ENCODE measurements at places on chromosomes 1 and 21.

GRCh38 chr1:34066981-34067603, 97.9 kb downstream of the CSMD2 start:
- no peak for DNase-seq

- no peak for DNase-seq
Measured at GRCh38 chr1:211638689-211639101, 36.7 kb downstream of the NEK2 start.

DNA sequence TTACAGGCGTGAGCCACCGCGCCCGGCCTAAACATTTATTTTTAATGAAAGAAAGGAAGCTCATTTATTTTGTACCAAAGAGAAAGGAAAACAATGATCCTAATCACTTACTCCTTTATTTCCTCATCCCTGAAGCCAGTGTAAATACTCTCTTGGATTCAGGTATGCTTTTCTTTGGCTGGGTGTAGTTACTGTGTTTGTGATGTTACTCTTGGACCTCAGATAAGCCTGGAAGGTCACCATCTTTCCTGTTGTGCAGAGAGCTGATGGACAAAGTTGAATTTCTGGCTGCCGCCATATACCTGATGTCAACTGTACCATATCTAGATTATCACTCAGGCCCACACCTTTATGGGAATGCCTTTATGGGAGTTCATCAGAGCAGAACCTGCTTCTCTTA, 35.4 kb upstream of the FOXE3 start:
- DNase-seq, result no peak

DNA sequence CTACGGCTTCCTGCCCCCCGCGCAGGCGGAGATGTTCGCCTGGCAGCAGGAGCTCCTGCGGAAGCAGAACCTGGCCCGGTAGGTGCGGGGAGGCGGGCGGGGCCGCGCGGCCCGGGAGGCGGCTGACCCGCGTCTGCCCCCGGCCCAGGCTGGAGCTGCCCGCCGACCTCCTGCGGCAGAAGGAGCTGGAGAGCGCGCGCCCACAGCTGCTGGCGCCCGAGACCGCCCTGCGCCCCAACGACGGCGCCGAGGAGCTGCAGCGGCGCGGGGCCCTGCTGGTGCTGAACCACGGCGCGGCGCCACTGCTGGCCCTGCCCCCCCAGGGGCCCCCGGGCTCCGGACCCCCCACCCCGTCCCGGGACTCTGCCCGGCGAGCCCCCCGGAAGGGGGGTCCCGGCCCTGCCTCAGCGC, 16.6 kb downstream of the NOC2L start:
- no peak for DNase-seq

GRCh38 chr1:161185282-161185682, 8.0 kb upstream of the B4GALT3 start:
- DNase-seq, result peak; percentile 96

GRCh38 chr1:221573756-221574155, 168.1 kb downstream of the DUSP10 start:
- DNase-seq, result no peak

DNA sequence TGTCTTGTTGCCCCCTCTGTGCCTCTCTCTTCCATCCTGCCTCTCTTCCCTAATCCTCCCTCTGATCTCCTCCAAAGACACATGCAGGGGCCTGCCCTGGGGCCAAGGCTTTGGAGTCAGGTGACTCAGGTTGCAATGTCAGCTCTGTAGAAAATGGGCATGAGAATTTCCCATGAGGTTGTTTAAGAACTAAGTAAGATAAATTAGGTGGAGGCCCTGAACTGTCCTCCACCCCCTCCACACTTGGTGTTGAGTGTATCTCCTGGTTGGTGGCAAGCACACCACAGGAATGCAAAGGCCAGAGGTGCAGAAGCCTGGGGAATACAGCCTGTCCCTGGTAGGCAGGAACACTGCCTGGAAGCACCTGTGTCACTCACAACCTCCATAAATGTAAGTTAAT, 63.9 kb upstream of the GRIK3 start:
- DNase-seq, result no peak

DNA sequence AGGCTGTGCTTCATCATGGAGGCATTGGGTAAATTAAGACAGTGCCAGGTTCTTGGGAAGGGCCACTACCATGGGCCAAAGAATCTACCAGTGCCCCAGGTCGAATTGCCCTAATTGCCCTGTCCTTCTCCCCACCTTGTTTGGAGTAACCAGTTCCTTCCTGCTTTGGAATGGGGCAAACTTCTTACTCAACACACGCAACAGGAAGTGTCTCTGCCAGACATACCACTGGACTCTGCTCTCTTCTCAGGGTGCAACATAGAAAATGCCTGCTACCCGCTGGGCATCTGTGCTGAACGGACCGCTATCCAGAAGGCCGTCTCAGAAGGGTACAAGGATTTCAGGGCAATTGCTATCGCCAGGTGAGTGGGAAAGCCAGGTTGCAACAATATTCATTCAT, 15.8 kb downstream of the CDA start:
- peak; percentile 17 for DNase-seq

GRCh38 chr1:75765697-75766355, 20.2 kb upstream of the RABGGTB start:
- DNase-seq, result no peak

- DNase-seq, result peak; percentile 81
Measured at GRCh38 chr1:171188388-171189266, 3.5 kb downstream of the FMO2 start.

DNA sequence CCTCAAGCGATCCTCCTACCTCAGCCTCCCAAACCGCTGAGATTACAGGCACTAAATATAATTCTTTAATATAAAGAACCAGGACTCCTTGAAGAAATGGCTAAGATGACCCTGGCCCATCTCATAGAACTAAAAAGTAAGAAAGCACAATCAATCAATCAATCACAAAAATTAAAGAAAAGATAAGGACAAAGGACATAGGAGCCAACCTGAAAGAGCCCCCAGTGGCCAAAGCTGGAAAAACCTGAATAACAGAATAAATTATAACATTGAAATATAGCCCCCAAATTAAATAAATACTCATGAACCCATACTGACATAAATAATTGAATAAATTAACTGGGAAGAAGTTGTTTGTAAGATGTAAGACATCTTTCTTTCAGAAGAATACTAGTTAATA, 8.9 kb downstream of the NUP210L start:
- peak; percentile 41 for DNase-seq

DNA sequence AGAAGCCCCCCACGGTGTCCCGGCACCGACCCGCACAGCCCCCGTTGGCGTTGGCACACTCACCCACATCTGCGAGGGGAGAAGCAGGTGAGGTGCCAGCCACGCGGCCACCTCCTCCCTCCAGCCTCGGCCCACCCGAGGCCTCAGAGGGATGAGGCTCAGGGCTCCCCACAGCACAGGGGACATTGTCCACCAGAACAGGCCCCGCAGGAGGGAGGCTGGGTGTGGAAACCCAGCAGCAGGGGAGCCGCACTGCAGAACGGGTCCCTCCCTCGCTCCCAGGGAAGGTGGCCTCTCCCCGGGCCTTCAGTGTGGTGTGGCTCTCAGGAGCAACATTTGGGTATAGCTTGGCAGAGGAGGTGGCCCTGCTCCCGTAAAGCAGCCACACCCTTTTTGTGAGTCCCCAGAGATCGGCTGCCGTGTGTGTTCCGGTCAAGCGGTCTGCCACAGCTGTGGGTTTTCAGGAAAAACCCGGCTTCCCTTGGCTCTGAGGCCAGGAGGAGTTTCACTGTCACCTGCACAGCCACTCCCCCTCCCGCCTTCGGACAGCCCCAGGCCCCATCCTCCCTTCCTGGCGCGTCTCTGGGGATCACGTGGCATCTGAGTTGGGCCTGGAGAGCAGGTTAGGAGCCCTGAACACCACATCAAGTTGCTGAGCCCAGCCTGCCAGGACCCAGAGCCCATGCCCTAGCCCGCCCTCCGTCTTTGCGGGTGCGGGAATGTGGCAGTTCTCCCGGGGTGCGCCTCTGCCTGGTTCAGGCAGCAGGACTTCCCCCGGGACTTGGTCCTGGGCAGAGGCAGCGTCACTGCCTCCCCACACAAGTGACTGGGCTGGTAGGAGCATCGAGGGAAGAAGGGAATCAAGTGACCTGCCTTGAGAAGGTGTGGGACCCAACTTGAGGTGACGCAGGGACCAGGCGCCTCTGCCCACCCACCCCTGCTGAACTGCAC, 64.0 kb downstream of the MEGF6 start:
- no peak for DNase-seq

GRCh38 chr1:184933944-184934343, 40.4 kb downstream of the NIBAN1 start:
- DNase-seq, result no peak

DNA sequence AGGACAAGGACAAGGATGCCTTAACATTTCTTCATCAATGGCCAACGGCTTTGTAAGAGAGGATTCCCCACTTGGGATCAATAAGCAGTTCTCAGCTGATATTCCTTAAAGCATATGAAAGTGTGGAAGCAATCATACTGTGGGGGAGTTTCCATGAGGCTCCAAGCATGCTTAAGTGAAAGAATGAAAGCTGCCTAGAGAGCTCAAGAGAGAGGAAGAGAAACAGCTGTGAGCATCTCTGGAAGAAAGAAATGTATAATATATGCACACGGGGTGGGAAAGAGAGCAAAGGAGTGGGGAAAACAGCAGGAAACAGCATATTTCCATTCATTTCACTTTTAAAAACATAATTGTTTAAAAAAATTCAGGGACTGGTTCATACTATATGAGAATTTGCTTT, 94.7 kb upstream of the WARS2 start:
- no peak for DNase-seq

DNA sequence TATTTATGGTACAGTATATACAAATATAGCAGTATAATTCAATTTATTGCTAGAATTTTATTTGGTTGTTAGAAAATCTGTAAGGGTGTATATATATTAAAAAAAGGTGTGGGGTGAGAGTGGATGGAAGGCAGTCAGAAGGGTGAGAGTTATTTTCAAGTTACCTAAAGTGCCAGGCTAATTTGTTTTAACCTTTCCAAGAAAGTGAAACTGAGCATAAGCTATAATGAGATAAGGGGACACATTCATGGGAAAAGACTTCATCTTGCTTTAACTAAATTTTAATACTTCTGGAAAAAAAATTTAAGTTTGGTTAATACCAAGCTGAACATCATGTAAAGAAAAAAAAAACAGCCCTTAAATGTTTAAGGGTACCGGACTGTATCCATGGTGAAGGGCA, 4.9 kb downstream of the TEX38 start:
- no peak for DNase-seq

DNA sequence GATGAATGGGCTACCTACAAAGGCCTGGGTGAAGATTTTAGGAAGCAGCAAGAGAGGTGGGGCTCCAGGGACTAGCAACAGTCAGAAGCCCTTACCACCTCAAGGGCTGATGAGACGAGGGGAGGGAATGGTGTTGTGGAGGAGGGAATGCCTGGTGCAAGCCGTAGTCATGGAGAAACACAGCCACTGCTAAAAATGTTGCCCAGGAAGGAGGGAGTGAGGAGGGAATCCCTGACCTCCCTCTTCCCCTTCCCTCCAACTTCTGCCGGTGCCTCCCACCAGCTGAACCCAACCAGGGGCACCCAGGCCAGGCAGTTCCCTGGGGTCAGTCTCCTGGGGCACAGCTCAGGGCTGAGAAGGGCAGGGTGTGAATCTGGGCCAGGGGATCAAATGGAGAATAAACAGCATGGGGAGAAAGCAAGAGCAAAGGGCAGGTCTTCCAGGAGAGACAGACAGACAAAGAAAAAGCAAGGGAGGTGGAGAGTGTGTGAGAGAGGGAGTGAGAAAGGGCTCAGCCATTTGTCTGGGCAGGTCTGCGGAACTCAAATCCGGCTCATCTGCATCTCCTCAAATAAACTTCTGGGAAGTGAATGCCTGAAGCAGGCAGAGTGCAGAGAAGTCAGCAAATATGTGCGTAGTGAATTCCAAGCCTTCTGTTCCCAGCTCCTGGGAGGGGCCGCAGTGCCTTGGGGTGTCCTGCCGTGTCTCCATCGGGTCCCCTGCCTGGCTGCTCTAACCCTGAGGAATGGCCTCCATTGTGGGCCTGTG, 27.1 kb upstream of the POU3F1 start:
- DNase-seq, result no peak

GRCh38 chr1:100539836-100540536, 2.0 kb downstream of the GPR88 start:
- peak; percentile 66 for DNase-seq

DNA sequence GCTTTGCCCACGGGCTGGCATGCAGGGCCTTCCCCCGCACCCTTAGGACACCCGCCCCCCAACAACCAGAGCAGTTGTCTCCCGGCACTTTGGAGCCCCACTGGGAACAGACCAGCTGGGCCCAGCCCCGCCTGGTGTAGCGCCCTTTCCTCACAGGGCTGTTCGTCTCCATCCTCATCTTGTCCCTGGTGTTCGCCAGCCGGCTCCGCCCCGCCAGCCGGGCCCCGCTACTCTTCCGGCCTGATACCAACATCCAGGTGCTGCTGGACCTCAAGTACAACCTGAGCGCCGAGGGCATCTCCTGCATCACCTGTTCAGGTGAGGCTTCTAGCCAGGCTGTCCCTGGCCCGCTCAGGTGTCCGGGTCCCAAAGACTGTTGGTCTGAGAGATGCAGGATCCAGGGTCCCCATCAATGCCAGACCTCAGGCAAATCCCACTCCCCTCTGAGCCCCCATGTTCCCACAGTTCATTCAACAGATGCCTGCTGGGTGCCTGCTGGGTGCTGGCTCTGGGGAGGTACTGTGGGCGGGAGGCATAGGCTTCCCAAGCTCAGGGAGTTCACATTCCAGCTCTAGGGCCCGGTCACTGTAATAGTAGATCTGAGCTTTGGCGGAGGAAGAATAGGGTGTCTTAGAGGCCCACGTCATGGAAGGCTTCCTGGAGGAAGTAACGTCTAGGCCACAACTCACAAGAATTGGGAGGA, 41.7 kb downstream of the DISP3 start:
- no peak for DNase-seq

DNA sequence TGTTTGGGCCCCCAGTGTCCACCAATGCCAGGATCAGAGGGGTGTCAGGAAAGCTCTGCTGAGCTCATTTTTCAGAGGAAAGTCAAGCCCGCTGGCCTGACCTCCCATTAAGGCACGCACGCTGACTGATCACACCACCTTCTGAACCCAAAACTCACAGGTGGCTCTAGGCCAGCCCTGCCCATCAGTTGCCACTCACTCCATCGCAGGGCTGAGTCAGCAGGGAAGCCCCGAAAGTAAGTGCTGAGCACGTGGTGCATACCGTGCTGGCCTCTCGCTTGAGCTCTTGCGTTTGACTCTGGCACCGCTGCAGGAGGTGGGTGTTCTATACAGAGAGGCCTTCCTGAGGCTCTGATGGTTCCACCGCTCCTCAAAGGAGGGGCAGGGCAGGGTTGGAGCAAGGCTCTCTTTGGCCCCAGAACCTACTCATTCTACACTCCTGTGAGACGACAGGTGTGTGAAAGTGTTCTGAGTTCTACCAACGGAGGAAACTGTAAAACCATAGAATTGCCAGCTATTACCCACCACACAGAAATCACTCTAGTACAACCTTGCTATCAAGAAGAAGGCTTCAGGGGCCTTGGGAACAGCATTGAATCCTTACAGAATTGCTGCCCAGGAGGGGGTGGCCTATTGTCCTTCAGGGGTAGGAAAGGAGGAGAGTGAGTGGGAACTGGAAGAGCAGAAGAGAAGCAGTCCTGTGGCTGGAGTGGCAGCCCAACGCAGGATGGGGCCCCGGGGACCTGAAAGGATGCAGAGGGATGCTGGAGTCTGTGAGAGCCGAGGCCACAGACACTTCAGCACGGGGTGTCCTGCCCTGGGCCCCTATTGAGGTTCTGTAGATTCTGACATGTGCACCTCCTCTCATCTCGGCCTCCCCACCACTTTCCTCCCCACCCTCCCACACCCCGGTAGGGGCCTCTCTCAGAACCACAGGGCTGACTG, 214.7 kb upstream of the EDN2 start:
- no peak for DNase-seq
